GM23248 (cell line): ENCODE measurements at places on chromosomes 6 and 20. TPM values are rescaled to one million over a fixed set of nuclear protein-coding genes. Genes with fewer than 3 reads are reported as not detected.
A peak's percentile ranks its signal among the peaks of the same experiment; 100 is the strongest.

- H3K36me3 ChIP-seq, result no peaks in the 10 kb centered on the region; the same call in 1 of the 2 replicates
- no peak overlapping the region for H3K4me3 ChIP-seq
- DNase-seq, result no peak
Measured at GRCh38 chr20:32451340-32451681, 93.2 kb downstream of the ASXL1 start.

DNA sequence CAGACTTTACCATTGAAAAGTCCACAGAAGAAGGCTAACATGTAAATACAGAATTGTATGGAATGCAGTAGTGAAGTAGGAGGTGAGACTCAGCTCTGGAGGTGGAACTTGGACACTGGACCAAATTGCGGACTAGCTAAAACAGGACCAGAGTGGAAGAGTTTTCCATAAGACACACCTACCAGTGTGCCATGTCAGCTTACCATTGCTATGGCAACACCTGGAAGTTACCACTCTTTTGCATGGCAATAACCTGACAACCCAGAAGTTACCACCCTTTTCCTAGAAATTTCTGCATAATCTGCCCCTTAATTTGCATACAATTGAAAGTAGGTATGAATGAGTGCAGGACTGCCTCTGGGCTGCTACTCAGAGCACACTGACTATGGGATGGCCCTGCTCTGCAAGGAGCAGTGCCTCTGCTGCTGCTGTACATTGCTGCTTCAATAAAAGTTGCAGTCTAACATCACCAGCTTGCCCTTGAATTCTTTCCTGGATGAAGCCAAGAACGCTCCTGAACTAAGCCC, 569.6 kb upstream of the FLRT3 start:
- no peaks in the 10 kb centered on the region for H3K36me3 ChIP-seq
- no peak overlapping the region for H3K27ac ChIP-seq
- H3K4me3 ChIP-seq, result no peak overlapping the region
- no peaks in the 10 kb centered on the region for H3K27me3 ChIP-seq
- DNase-seq, result no peak

- H3K27me3 ChIP-seq, result no peaks in the 10 kb centered on the region
- no peak overlapping the region for H3K4me3 ChIP-seq
- H3K27ac ChIP-seq, result peak overlapping the region; percentile 51
- H3K4me1 ChIP-seq, result peaks cover 25% of the 10 kb centered on the region
Measured at GRCh38 chr6:152313542-152314482, 323.4 kb downstream of the SYNE1 start.

- no peak for DNase-seq
- no peaks in the 10 kb centered on the region for H3K36me3 ChIP-seq
- no peaks in the 10 kb centered on the region for H3K4me1 ChIP-seq
- no peaks in the 10 kb centered on the region for H3K27me3 ChIP-seq
- H3K27ac ChIP-seq, result no peak overlapping the region
Measured at GRCh38 chr20:19549896-19550295, 208.2 kb upstream of the RIN2 start.

DNA sequence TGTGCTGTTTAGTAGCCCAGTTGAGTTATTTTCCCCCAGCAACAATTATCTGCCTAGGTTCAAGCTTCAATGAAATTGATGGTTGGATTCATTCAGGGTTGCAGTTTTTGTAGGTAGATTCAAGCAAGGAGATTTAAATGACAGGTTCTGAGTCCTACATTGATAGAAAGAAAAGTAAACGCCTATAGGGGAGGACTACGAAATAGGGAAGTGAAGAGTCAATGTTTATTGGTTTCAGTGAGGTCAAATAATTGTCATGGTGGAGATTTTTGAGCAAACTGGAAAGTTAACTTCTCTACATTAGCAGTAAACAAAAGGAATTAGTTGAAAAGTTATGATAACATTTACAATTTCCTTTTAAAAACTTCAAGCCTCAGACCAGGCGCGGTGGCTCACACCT, 734 bp upstream of the WFDC13 start:
- no peaks in the 10 kb centered on the region for H3K4me1 ChIP-seq
- H3K27me3 ChIP-seq, result no peaks in the 10 kb centered on the region
- no peaks in the 10 kb centered on the region for H3K36me3 ChIP-seq
- no peak for DNase-seq

DNA sequence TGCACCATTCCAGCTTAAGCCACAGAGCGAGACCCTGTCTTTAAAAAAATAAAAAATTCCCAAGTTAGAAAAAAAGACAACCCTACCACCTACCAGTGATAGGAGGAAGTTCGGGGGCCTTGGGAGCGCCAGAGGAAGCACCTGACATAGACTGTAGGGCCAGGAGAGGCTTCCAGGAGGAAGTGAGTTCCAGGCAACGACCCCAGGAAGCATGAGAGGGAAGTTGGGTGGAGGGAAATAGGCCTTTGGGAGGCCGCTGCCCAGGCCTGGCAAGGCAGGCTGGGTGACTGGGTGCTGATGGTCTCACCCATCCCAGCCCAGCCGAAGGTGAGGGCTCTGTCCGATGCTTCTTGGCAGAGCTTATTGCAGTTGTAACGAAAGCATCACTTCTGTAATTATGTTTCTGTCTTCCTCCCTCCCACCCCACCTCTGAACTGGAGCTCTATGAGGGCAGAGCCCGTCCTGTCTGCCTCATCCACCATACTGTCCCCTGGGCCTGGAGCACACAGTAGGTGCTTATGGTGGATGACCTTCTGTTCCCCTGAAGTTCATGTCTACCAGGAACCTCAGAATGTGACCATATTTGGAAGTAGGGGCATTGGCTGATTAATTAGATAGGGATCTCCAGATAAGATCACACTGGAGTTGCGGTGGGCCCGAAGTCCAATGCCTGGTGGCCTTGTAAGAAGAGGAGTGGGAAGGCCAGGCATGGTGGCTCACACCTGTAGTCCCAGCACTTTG, 54.1 kb downstream of the UBE2V1 start:
- H3K27ac ChIP-seq, result no peak overlapping the region
- peaks cover 8% of the 10 kb centered on the region for H3K4me1 ChIP-seq
- no peaks in the 10 kb centered on the region for H3K27me3 ChIP-seq
- no peaks in the 10 kb centered on the region for H3K36me3 ChIP-seq

- no peaks in the 10 kb centered on the region for H3K36me3 ChIP-seq
- DNase-seq, result peak; percentile 70
- H3K27me3 ChIP-seq, result no peaks in the 10 kb centered on the region
- peak overlapping the region; percentile 28; the same call in 1 of the 2 replicates for H3K27ac ChIP-seq
- H3K4me3 ChIP-seq, result no peak overlapping the region
Measured at GRCh38 chr6:145139140-145139850, 596.0 kb downstream of the EPM2A start.

SEMG1 gene
- not detected in 2 replicates for total RNA-seq

OR2H2 gene
- not detected in 2 replicates for total RNA-seq

GRM1 gene
- not detected in 2 replicates for total RNA-seq

GINS1 gene
- total RNA-seq, result 2.9 and 7.5 TPM in 2 replicates
